ENCODE measurements at places on chromosomes 4 and X. TPM values are rescaled to one million over a fixed set of nuclear protein-coding genes. Genes with fewer than 3 reads are reported as not detected.
A peak's percentile ranks its signal among the peaks of the same experiment; 100 is the strongest.

- H3K4me3 ChIP-seq, result no peak overlapping the region
- peak; percentile 54 for DNase-seq
- no peak overlapping the region for H3K27ac ChIP-seq
- H3K27me3 ChIP-seq, result no peaks in the 10 kb centered on the region
Observed at GRCh38 chr4:37873386-37873785, 17.5 kb upstream of the TBC1D1 start.

GRCh38 chrX:640641-641040 is 10.1 kb downstream of the SHOX start:
- no peaks in the 10 kb centered on the region for H3K4me1 ChIP-seq
- H3K27me3 ChIP-seq, result peaks cover 34% of the 10 kb centered on the region
- H3K36me3 ChIP-seq, result no peaks in the 10 kb centered on the region
- H3K4me3 ChIP-seq, result no peak overlapping the region
- DNase-seq, result no peak

DNA sequence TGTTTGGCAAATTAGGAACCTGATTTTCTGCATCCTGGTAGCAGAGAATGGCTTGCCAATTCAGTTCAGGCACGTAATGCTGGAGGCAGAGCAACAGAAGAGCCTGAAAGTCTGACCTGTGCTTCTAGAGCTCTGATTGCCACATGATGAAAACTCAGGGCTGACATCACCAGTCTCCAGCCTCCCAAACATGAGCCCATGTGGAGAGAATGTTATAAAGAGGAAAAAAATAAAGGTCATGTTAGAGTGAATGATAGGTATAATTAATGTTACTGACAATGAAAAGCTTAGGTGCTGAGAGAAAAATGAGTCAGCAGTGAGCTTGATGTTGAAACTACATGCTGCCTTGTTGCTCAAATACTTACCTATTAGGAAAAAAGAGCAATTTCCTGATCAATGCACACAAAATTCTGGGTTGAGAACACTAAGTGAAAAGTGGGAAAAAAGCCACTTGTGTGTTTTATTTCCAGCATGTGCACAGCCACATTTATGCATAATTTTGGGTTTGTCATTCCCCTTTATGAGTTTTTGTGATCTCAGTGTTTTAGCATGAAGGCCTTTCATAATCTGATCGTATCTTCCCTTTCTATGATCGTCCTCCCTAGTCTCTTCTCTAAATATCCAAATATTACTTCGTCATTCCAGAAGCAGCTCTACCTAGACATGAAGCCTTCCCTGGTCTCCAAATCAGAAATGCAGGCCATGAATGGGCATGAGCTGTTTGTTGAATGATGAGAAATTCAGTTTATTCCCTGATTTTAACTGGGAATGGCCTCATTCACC is 113.3 kb upstream of the CPEB2 start:
- H3K27me3 ChIP-seq, result peaks cover 2% of the 10 kb centered on the region
- H3K36me3 ChIP-seq, result no peaks in the 10 kb centered on the region
- H3K27ac ChIP-seq, result no peak overlapping the region
- no peak for DNase-seq
- no peak overlapping the region for H3K4me3 ChIP-seq
- no peaks in the 10 kb centered on the region for H3K4me1 ChIP-seq

- H3K27ac ChIP-seq, result no peak overlapping the region
- H3K27me3 ChIP-seq, result no peaks in the 10 kb centered on the region
- no peaks in the 10 kb centered on the region for H3K36me3 ChIP-seq
- H3K4me3 ChIP-seq, result no peak overlapping the region
- H3K4me1 ChIP-seq, result no peaks in the 10 kb centered on the region
- no peak for DNase-seq
Observed at GRCh38 chrX:136784231-136784630, 3.5 kb upstream of the ARHGEF6 start.

DNA sequence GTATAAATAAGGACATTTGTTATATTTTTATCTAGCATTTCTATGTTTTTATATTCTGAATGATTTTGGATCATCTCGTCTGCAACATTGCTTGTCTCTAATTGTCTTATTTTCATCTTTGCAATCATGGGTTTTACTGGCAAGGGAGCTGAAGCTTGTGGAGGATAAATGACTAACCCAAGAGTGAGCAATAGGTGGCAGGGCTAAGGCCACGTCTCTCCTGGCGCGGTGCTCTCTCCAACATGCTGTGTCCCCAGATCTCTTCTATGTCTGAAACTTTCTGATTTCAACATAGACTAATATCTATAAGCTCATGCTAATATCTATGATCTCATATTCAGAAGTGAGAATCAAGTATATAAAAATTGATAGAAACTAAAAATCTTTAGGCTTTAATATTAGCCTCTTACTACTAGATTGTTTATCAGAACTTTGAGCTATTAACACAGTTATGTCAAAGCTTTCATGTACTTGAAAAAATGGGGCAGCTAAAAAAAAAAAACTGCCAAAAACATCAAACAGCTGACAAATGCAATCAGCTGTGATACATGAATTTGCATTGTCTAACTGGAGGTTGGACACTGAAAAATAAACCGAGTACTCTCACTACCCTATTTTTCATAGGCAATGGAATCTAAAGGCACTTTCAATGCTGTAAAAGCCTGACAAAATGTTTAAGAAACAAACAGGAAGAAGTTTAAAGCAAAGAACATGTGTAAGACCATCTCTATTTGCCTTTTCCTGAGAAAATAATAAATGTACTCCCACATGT is 169.2 kb downstream of the TMA16 start:
- no peak overlapping the region for H3K4me3 ChIP-seq
- no peaks in the 10 kb centered on the region for H3K36me3 ChIP-seq
- no peak overlapping the region for H3K27ac ChIP-seq
- H3K4me1 ChIP-seq, result no peaks in the 10 kb centered on the region

- peaks cover 8% of the 10 kb centered on the region for H3K36me3 ChIP-seq
- DNase-seq, result no peak
- no peaks in the 10 kb centered on the region for H3K27me3 ChIP-seq
- H3K27ac ChIP-seq, result no peak overlapping the region
Observed at GRCh38 chr4:113962719-113963265, 16.7 kb downstream of the ARSJ start.

GRCh38 chr4:169682372-169683047 is 62.1 kb downstream of the CLCN3 start:
- H3K36me3 ChIP-seq, result peaks cover 2% of the 10 kb centered on the region
- no peak overlapping the region for H3K27ac ChIP-seq
- DNase-seq, result no peak
- no peaks in the 10 kb centered on the region for H3K4me1 ChIP-seq
- H3K4me3 ChIP-seq, result no peak overlapping the region

DNA sequence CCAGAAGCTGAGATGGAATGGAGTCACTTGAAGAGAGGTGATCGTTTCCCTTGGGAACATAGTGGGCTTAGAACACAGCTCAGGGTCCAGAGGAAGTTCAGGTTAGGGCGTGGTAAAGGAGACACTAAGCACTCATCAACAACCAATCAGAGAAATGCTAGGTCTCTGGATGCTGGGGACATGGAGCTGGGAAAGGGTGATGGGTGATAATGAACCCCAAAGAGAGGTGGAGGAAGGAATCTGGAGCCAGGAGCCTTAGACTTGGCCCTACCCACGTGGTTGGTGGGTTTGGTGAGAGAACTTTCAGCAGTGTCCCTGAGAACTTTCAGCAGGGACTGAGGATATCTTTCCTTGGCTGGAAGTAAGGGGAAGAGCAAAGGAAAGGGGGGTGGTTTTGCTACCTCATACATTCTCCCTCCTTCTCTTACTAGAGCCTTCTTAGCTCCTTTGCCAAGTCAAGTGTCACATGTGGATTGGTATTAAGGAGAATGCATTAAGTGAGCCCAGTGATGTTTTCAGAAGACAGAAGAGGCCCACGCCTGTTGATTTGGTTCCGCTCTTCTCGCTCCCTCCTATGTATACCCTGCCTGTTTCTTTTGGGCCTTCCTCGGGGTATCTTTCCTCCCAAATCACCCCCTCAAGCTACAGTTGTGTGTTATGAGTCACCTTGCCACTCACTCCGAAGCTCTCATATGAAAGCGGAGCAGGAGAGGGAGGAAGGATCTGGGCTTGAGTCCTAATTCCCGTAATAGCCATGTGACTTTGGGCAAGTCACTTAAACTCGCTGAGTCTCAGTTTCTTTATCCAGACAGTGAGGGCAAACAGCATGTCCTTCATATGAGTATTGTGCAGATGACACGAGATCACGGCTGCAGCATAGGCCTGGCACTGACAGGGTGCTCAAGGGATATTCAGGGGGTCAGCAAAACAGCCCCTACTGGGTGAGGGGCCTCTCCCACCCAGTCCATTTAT is 63.1 kb downstream of the TSC22D3 start:
- no peak overlapping the region for H3K27ac ChIP-seq
- H3K27me3 ChIP-seq, result no peaks in the 10 kb centered on the region
- H3K36me3 ChIP-seq, result peaks cover 5% of the 10 kb centered on the region
- DNase-seq, result peak; percentile 52

- no peaks in the 10 kb centered on the region for H3K36me3 ChIP-seq
- no peaks in the 10 kb centered on the region for H3K27me3 ChIP-seq
Observed at GRCh38 chr4:161892951-161893350, 270.8 kb downstream of the FSTL5 start.

DNA sequence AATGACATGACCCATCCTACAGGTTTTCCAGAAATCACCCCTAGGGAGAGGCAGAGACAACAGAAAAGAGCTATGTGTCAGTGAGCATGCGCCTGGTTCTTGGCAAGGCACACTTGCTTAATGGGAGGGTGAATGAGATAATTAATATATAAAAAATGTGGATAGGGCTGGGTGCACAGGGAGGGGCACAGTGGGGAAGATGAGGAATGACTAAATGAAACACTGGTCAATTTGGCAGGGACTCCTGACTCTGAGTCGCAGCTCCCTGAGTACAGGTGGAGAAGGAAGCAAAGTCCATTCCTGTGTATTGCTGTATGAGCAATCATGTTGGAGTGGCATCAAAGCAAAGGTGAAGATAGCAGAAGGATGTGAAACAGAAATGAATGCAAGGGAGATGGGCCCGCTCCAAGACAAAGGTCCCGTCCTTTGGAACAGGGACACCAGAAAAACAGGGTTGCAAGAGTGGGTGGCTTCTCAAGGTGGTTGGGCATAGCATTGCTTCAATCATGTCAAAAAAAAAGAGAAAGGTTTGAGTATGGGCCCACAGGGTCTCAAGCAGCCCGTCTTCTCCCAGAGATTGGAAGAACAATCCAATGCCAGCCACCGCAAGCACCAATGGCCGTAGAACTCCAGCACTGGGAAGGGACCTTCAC is 278.4 kb upstream of the AGTR2 start:
- H3K36me3 ChIP-seq, result no peaks in the 10 kb centered on the region
- no peak overlapping the region for H3K27ac ChIP-seq
- no peak overlapping the region for H3K4me3 ChIP-seq
- H3K4me1 ChIP-seq, result no peaks in the 10 kb centered on the region
- no peak for DNase-seq

DNA sequence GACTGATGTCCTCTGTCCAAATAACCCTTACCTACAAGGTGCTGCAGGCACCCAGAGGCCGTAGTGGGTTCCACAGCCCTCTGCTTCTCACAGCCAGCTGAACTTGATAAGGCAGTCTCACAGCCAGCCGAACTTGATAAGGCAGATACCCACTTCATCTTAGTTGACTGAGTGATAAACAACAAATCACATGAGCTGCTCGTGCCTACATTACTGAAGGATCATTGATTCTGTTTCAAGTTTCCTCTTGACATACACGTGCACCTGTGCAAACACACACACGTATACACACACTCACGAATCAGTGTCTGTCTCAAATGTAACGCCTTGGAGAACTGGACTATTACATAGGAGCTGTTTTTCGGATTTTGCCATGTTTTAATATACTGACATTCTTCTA is 276.3 kb downstream of the DCTD start:
- DNase-seq, result no peak
- H3K36me3 ChIP-seq, result no peaks in the 10 kb centered on the region
- H3K27ac ChIP-seq, result no peak overlapping the region
- H3K27me3 ChIP-seq, result no peaks in the 10 kb centered on the region
- no peak overlapping the region for H3K4me3 ChIP-seq

DNA sequence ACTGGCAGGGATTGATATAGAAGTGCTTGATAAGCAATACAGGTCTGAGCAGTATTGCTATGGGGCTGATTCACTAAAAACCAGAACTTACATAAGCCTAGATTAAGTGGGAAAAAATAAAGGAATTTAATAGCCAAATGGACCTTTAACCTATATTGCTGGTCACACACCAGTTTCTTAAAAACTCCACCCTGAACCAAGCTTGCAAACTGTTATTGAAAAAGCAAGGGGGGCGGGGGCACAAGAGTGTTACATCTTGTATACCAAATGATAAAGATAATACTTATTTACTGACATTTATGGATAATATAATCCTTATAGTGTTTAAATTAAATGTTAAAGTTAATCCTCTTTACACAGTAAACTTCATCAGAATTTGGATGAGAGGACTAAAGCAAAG is 40.3 kb upstream of the PITX2 start:
- no peak for DNase-seq
- H3K4me3 ChIP-seq, result no peak overlapping the region
- no peaks in the 10 kb centered on the region for H3K27me3 ChIP-seq
- H3K27ac ChIP-seq, result no peak overlapping the region

DNA sequence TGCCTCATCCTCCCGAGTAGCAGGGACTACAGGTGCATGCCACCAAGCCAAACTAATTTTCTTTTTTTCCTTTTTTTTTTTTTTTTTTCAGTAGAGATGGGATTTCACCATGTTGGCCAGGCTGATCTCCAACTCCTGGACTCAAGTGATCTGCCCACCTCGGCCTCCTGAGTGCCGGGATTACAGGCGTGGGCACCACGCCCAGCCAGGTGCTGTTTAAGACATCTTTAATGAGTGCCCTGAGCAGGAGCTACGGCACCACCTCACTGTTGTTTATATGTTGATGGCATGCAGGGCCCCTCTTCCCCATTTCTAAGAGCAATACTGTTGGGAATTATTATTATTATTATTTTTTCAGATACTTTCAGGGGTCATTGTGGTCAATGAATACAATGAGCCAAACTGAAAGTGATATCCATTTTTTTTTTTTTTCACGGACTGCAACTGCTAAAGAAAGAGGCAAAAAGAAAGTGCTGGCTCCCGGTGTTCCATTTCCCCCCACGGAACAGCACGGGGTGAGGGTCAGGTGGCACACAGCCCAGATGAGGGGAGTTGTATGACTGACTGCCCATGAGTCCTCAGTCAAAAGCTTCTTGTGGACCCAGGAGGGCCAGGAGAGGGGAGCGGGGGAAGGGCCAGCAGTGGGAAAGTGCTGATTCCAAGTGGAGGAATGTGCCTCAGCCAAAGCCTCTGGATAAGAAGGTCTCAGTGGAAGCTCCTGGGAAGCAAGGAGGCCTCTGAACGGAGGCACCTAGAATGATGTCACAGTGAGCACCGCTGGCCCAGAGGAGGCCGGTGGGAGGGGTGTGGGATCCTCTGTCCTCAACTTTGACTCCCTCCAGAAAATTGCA is 101.8 kb upstream of the HPF1 start:
- DNase-seq, result no peak
- no peaks in the 10 kb centered on the region for H3K36me3 ChIP-seq
- H3K27me3 ChIP-seq, result no peaks in the 10 kb centered on the region
- H3K4me3 ChIP-seq, result no peak overlapping the region
- no peaks in the 10 kb centered on the region for H3K4me1 ChIP-seq
- H3K27ac ChIP-seq, result no peak overlapping the region

GRCh38 chr4:151563194-151563593 is 154.2 kb downstream of the FHIP1A start:
- no peak overlapping the region for H3K4me3 ChIP-seq
- no peaks in the 10 kb centered on the region for H3K27me3 ChIP-seq
- peak; percentile 31 for DNase-seq
- H3K36me3 ChIP-seq, result no peaks in the 10 kb centered on the region

Gene LRP2BP
- total RNA-seq, result 0.27 TPM

Gene RAP2C
- total RNA-seq, result 31.2 TPM

Gene FATE1
- total RNA-seq, result not detected

Gene ARHGAP4
- total RNA-seq, result 3.9 TPM

Gene ARHGEF38
- not detected for total RNA-seq

Gene MAPK10
- 4.6 TPM for total RNA-seq

Gene NPY2R
- total RNA-seq, result not detected

Gene PCDH19
- 14.9 TPM for total RNA-seq

Gene INTU
- total RNA-seq, result 25.1 TPM
